Stimulated activated CD4-positive, alpha-beta T cell treated with anti-CD3 and anti-CD28 coated beads, Interleukin-15, amount 100 ng/mL, for 1 hour (primary cell): ENCODE measurements at places on chromosomes 12 and 14.

DNA sequence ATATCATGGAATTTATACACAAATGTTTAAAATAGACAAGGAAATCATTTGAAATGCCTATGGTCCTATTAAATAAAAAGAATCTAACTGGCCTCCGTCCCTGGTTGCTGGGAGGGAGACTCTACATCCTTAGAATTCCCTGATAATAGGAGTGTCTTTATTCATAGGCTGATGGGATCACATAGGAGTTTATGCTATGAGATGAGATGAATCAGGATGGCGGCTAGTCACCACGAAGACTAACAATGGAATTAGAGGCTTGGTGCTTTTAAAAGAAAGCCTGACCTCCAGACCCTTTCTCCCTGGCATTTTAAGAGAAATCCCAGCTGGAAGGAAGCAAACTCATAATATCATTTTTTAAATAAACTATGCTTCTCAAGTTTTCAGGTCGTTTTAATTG lies 69.7 kb downstream of the SEC23A start:
- no peak for DNase-seq

DNA sequence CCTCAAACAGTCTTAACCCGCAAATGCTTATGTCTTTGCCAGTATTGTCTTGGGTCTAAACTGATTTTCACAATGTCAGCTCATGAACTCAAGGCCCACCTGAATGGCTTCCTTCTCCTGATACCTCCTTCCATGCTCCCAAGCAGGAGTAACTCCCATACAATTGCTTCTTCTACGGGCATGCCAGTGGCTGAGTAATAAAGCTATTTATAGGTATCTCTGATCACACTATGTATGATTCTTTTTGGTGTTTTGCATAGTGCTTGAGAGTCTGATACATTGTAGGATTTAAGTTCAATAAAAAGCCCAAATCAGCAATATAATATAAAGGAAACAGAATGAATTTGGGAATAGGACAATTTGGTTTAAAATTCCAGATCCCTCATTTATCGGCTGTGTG lies 235.0 kb upstream of the DCN start:
- no peak for DNase-seq

DNA sequence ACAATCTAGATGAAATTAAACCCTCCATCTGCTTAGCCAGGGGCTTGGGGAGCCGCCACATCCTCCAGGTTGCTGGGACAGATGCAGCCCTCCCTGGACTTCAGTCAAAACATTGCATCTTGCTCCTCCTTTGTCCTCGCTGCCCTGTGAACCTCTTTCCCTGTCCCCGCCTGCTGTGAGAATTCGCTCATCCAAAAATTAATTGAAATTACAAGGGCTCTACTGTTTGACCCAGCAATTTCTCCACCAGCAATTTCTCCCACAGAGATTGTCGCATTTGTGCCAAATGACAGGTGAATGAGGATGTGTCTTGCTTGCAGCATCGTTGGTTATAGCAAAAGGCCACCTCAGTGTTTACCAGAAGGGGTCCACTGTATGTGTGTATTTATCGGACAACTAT lies 5.0 kb upstream of the POP5 start:
- DNase-seq, result no peak

DNA sequence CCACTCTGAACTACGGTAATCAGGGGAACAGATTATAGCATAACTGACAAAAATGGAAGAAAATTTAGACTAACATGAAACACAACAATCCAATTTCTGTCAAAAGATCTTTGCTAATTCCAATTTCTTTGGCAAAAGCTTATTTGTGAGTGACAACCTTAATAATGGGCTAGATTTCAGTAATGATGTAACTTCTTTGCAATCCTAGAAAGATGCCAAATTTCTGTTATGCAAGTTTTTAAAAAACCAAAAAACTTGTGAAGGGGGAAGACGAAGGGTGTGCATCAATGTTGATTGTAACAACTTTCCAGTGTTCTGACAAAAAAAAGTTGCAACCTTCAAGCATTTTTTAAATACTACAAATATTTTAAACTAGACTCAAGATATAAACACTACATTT lies 59.9 kb downstream of the DICER1 start:
- DNase-seq, result no peak

DNA sequence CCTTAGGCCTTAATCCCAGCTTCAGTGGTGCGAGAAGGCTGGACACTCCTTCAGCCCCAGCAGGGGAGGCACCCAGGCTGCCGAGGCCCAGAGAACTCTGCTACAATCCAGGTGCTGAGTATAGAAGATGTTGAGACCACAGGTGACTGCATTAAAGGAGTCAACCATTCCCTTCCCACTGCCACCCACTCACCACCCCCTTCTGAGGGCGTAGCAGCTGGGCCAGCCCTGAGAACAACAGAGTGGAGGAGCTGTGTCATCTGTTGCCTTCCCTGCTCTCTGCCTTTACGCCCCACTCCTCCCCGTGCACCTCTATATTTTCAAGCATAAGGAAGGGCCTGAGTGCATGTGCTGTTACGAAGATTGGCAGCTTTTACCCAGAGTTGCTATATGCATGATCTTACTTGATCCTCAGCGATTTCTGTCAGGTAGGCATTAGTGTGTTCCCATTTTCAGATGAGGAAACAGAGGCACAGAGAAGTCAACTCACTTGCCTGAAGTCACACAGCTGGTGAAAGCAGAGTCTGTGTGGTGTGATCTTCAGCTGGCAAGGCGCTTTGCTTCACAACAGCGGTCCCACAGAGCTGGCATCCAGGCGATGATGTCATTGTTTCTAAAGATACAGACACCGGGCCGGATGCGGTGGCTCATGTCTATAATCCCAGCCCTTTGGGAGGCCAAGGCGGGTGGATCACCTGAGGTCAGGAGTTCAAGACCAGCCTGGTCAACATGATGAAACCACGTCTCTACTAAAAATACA lies 46.7 kb downstream of the RIN3 start:
- no peak for DNase-seq

DNA sequence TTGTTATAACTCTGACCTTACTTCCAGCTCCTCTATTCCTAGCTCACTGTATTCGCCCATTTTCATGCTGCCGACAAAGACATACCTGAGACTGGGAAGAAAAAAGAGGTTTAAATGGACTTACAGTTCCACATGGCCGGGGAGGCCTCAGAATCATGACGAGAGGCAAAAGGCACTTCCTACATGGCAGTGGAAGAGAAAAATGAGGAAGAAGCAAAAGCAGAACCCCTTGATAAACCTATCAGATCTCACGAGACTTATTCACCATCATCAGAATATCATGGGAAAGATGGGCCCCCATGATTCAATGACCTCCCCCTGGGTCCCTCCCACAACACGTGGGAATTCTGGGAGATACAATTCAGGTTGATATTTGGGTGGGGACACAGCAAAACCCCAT lies 14.5 kb upstream of the PHC1 start:
- DNase-seq, result no peak

DNA sequence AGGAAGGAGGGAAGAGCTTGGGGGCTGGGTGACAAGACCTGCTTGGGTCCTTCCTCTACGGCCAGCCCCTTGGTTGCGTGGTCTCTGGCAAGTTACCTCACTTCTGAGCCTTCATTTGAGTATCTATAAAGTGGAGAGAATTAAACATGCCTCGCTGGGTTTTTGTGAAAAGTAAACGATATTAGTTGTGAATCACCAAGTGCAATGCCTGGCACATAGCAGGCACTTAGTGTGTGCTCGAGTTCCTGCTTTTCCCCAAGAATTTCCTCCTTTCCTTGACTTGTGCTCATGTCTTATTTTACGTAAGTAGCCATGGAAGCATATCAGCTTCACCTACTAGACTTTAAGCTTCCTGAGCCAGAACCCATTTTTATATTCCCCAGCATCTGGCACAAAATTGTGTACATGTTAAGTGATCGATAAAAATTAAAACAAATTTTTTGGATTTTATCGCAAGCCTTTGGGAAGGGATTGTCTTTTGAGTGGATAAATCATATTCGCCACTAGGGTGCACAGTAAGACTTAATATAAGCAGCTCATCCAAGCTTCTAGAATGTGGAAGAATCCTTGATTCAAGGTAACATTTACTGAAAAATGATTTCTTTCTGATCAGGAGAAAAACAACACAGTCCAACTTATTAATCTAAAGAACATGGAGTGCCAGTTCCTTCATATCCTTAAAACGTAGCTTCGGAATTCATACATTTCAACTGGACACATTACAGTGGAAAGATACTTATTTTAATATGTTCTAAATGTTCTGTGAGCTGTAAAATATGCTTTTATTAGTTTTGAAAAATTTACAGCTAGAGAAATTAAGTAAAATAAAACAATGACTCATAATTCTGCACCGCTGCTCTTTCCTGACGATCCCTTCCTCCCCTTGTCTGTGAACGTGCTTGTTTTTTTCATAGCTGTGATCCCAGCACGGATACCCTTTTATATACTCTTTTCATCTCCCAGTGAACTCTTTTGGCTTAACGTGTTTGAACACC lies 62.0 kb downstream of the SLC25A47 start:
- DNase-seq, result no peak

- no peak for DNase-seq
These were observed 5.9 kb downstream of the RIN3 start for GRCh38 chr14:92519246-92520101.
